ENCODE measurements at places on chromosomes 1 and 21.

DNA sequence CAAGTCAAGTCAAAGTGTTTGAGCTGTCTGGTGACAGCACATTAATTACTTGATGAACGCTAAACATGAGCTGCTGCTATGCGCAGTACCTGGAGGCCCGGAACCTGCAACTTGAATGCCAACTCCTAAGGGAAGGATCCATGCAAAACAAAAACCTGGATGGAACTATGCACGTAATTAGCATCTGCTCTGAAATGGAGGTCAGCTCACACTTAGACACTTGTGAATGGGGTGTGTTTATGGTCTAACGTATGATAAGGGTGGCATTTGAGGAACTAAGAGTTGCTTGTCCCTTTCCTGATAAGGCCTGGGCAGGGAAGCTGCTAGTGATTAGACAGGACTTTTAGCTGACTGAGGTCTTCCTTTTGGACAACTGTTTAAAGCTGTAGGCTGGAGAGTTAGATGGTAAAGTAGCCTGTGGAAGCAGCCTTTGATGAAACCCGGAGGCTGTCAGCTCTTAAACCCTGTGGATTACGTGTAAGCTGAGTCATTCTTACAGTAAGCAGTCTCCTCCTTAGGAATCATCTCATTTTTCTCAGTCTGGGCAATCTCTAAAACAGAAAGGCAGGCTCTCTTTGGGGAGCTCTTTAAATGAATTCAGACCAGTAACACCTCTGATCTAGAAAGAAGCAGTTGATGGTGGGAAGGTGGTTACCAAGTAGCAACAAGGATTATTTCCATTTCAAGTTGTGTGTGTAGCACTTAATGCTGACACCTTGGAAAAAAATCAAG is 6.8 kb downstream of the TENT5C start:
- H3K27me3 ChIP-seq, result no peaks in the 10 kb centered on the region
- peak; percentile 70 for DNase-seq
- no peak overlapping the region for H3K4me3 ChIP-seq
- H3K27ac ChIP-seq, result peak overlapping the region; percentile 59

DNA sequence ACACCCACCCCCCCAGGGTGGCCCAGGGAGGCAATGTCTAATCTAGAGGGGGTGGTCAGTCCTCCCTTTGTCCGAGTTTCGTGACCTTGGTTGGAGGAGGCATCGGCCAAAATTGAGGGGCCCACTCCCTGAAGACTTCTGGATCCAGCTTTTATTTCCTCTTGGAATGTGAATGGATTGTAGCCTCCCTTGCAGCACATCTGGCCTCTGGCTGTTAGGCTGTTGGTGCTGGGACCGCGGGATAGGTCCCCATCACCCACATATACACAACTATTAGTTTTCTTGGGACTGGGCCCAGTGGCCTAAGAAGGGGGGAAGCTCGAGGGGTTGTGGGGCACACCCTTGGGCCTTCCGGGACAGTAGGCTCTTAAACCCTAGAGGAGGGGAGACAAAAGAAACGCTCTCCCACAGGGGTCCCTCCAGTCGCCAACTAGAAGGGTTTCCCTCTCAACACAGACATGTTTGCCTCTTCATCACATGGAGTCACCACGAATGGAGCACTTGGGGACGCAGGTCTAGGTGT is 2.5 kb downstream of the LHX4 start:
- no peak for DNase-seq
- no peak overlapping the region for H3K27ac ChIP-seq
- no peaks in the 10 kb centered on the region for H3K36me3 ChIP-seq
- H3K27me3 ChIP-seq, result peaks cover 96% of the 10 kb centered on the region
- H3K4me1 ChIP-seq, result peaks cover 30% of the 10 kb centered on the region
- no peak overlapping the region for H3K4me3 ChIP-seq

DNA sequence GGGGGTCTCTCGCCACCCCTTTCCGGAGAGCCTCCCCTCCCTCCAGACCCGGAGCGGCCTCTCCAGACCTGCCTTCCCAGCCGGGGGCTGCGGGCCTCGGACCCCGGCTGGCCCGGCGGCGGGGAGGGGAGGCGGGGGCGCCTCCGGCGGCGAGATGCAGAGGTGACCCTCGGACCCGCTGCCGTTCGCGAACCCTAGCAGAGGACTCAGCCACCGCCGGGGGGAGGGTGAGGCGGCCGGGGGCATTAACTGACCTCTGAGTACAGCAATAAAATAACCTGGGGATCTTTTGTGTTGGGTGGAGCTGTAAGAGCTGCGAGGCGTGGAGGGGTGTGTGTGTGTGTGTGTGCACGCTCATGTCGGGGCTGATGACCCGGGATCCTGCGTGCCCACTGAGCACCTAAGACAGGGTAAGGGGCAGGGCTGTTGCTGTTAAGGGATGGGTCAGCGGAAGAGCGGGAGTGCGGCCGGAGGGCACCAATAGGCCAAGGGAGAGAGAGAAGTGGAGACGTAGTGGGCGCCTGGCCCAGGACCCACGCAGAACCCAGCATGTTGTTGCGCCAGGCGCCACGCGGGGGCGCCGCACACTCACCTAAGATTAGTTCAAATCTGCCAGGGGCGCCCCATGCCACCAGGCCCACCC is 6.3 kb downstream of the HAPLN2 start:
- peak; percentile 73 for DNase-seq
- peaks cover 76% of the 10 kb centered on the region for H3K27me3 ChIP-seq
- peaks cover 23% of the 10 kb centered on the region for H3K4me1 ChIP-seq

GRCh38 chr1:204113896-204114295 is 37.9 kb downstream of the ETNK2 start:
- H3K4me3 ChIP-seq, result no peak overlapping the region
- no peaks in the 10 kb centered on the region for H3K36me3 ChIP-seq
- H3K27me3 ChIP-seq, result no peaks in the 10 kb centered on the region
- no peak for DNase-seq
- no peak overlapping the region for H3K27ac ChIP-seq

DNA sequence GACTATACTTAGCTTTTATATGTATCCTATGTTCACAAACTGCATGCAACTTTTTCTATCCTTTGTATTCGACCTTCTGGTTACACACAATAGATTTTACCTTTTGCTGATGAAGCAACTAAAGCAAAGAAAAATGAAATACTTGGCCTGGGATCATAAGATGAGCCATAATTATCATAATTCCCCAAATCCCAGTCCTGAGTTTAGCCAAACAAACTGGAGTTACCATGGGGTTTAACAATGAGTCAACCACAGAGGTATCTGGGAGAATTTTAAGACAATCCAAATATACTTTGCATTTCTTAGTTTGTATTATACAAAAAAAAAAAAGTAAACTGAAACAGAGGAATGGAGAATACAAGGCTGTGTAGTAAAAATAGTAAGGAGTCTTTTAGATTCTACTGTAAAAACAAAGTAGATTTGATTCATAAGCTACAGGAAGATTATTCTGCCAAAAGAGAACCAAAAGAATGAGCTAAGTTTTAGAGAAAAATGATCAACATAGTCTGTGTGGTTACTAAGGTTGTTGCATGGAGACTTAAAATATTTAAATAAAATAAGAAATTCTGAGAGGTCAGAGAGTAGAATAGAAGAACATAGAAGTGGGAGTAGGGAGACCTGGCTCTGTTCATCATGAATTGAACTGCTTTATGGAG is 60.4 kb upstream of the GORAB start:
- no peaks in the 10 kb centered on the region for H3K4me1 ChIP-seq
- no peak overlapping the region for H3K27ac ChIP-seq
- H3K36me3 ChIP-seq, result no peaks in the 10 kb centered on the region

GRCh38 chr1:22275626-22276395 is 132.9 kb upstream of the WNT4 start:
- no peaks in the 10 kb centered on the region for H3K27me3 ChIP-seq
- no peaks in the 10 kb centered on the region for H3K4me1 ChIP-seq
- H3K36me3 ChIP-seq, result no peaks in the 10 kb centered on the region
- DNase-seq, result peak; percentile 68
- peak overlapping the region; percentile 38 for H3K27ac ChIP-seq
- H3K4me3 ChIP-seq, result no peak overlapping the region

DNA sequence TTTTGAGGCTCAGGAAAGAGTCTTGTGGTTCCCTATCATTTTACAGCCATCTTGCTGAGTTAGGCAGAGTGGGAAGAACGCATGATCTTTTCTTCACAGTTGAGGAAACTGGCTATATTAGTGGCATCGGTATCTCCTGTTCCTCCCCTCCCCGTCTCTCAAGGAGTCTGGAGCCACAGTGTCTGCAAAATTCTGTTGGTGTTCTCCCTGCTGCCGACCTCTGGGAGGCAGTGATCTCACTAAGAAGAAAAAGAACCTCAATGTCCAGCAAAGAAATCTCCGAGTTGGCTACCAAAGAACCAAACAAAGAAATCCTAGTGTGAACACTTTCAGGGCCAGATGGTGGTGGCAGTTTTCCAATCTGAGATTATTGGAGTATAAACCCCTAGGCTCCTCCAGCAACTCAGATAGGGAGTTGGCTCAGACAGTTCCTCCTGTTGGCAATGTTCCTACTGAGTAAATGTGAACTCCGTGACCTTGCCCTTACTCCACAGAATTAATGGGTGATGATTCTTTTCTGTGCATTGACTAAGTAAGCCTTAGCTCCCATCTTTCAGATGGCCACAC is 41.2 kb downstream of the PRAMEF20 start:
- no peak overlapping the region for H3K4me3 ChIP-seq
- H3K36me3 ChIP-seq, result no peaks in the 10 kb centered on the region
- DNase-seq, result no peak
- no peak overlapping the region for H3K27ac ChIP-seq

DNA sequence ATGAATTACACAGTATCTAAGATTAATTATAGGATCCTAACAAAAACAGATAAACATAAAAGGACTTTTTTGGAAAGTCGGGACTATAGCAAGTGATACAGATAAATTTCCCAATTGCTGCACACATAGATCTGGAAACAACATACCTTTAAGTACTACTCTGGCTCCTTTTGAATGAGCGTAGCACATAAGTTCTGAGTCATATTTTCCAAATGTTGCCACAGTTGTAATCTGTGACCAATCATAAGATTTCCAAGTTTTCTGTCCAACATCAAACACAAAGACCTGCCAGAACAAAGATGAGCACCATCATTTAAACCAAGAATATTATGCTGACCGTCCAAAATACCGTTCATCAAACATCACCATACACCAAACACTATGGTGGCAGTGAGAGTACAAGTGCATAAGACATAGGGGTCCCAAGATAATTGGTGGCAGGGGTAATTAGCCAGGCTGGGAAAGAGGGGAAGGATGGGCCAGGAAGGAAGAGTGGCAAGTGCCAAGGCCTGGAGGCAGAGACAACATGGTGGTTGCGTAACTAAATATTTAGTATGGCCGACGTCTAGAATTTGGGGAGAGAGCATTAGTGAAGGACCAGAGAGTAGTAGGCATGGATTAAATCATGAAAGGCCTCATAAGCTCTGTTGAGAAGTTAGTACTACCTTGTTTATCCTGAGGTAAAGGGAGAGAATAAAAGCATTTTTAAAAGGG is 3.6 kb downstream of the CTBS start:
- no peaks in the 10 kb centered on the region for H3K36me3 ChIP-seq
- no peak overlapping the region for H3K27ac ChIP-seq
- no peaks in the 10 kb centered on the region for H3K27me3 ChIP-seq
- DNase-seq, result no peak
- no peak overlapping the region for H3K4me3 ChIP-seq
- H3K4me1 ChIP-seq, result peaks cover 5% of the 10 kb centered on the region

DNA sequence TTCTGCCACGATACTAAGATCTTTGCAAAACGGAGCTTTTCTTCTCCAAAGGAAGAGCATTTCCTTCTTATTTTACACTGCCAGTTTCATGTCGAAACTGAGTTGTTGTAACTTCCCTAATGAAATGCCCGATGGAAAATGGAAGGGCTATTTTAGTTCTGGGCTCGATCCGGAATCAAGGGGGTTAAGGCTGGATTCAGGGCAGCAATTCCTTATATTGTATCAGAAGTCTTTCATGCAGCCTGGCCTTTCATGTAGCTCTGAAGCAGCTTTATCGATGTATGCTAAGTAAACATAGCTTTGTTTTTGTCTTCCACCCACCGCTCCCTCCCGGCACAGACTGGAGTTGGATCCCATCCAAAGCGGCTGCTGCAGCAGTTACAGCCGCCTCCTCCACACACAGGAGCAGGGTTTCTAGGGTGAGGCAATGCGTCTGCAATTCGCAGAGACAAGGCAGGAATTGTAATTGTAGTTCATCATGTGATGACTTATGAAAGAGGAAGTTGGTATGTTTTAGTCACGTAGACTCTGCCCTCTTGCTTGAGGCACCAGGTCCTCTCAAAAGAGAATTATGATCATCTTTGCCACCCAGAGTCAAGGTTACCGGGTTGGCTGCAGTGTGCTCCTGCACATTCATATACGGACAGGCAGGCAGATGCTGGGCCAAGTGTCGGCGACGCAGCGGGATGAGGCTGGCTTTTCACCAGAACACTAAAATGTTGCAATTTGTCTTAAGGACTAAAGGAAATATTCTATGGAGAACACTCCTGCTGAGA is 2.6 kb upstream of the IRF2BP2 start:
- no peaks in the 10 kb centered on the region for H3K36me3 ChIP-seq
- no peak overlapping the region for H3K4me3 ChIP-seq
- peaks cover 49% of the 10 kb centered on the region for H3K4me1 ChIP-seq
- peak overlapping the region; percentile 99 for H3K27ac ChIP-seq
- no peaks in the 10 kb centered on the region for H3K27me3 ChIP-seq

DNA sequence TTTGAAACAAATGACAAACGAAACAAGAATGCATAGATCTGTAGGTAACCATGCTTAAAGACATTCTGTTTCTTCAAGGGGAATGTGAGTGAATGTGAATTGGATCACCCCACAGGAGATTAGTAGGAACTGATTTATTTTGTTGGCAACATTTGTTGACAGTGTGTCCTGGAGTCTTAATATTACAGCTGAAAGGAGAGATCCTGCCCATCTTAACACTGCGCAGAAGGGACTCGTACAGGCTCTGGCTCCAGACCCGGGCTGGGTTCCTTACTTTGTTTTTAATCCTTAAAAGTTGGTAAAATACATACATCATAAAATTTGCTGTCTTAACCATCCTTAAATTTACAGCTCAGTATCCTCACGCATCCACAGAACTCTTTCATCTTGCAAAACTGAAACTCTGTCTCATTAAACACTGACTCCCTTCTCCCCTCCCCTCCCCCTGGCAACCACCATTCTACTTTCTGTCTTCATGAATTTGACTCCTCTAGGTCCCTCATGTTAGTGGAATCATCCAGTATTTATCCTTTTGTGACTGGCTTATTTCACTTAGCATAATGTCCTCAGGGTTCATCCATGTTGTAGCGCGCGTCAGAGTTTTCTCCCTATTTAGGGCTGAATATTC is 74.1 kb downstream of the GALNT2 start:
- no peaks in the 10 kb centered on the region for H3K27me3 ChIP-seq
- no peaks in the 10 kb centered on the region for H3K36me3 ChIP-seq
- DNase-seq, result no peak
- H3K4me3 ChIP-seq, result no peak overlapping the region

Data from hepatocyte (in vitro differentiated cells).